ENCODE measurements at places on chromosomes 1 and 21.

- DNase-seq = peak; percentile 52
Measured at GRCh38 chr1:3174487-3175247, 105.7 kb downstream of the PRDM16 start.

DNA sequence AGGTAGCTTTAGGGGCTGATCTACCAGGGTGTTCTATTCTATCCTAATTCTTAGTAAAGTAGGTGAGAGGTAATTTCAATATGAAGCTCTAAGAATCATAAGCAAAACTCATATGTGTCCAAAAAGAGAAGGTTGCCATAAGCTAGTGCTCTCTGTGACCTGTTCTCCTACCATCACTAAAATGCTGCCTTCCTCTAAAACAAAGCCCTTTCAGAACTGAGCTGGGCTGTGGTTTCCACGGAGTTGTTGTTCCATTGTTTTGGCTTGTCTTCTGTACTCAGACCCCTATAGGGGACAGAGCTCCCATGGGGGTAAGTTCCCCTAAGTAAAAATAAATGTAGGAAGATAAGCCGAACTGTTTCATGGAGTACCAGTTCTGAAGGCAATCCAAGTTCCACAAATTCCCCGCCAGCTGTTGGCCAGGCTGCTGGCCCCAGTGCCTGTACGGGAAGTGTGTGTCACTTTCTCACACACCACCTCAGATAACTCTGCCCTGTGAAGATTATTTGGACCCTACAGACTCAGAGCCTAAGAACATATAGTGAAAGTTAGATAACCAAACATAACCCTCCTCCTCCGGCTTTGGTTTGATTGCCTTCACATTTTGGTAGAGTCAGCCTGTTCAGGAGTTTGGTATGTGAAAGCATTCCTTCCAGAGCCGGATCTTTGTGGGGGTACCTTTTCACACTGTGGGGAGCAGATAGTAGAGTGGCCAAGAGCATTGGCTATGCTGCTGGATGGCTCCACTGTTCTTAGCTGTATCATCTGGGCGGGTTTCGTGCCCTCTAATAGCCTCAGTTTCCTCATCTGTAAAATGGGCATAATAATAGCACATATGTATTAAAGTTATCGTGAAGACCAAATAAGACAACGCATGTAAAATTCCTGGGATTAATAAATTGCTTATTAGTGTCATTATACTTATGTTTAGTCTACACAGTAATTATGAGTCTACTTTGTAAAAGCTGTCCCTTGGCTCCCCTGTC is 10.8 kb downstream of the DPT start:
- DNase-seq = no peak

- DNase-seq = no peak
Measured at GRCh38 chr1:87778896-87779295, 450.2 kb downstream of the LMO4 start.

- DNase-seq = no peak
Measured at GRCh38 chr1:9904596-9904995, 5.5 kb downstream of the CTNNBIP1 start.

DNA sequence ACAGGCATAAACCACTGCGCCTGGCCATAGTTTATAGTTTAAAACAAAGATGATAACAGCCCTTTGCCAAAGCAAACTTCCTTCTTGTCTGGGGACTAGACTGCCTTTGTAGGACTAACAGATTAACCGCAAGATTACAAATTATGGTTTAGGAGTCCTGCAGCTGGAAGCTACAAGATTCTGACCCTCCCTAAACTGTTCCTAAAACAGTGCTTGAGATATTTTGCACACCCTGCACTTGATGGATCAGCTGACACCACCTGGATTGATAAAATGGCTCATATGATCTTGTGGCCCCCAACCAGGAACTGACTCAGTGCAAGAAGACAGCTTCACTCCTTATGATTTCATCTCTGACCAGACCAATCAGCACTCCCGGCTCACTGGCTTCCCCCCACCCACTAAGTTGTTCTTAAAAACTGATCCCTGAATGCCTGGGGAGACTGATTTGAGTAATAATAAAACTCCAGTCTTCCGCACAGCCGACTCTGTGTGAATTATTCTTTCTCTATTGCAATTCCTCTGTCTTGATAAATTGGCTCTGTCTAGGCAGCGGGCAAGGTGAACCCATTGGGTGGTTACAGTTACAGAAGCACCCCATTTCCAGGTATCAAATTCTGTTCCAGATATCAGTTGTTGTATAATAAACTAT is 13.8 kb upstream of the RNF11 start:
- no peak for DNase-seq

GRCh38 chr1:209048941-209049669 is 534.4 kb upstream of the CAMK1G start:
- no peak for DNase-seq

- DNase-seq = no peak
Measured at GRCh38 chr1:227781314-227781930, 34.1 kb upstream of the PRSS38 start.

GRCh38 chr1:8312235-8313218 is 5.4 kb upstream of the SLC45A1 start:
- DNase-seq = no peak

DNA sequence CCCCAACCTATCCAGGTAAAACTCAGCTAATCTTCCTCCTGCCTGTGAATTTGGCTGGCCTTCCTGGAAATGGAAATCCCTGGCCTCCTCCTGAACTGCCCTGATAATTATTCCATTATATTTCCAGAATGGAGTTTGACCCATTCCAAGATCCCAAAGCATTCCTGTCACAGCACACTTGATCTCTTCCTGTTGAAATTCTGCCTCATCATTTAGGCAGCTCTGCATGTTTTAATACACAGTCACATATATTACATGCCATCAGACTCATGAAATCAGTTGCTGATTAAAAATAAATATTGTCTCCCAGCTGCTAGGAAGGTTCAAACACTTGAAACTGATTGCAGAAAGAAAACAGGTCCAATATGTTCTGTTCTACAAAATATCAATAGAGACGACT is 148.2 kb upstream of the PALMD start:
- DNase-seq = no peak

- DNase-seq = no peak
Measured at GRCh38 chr1:180231506-180231921, 1.4 kb downstream of the LHX4 start.

DNA sequence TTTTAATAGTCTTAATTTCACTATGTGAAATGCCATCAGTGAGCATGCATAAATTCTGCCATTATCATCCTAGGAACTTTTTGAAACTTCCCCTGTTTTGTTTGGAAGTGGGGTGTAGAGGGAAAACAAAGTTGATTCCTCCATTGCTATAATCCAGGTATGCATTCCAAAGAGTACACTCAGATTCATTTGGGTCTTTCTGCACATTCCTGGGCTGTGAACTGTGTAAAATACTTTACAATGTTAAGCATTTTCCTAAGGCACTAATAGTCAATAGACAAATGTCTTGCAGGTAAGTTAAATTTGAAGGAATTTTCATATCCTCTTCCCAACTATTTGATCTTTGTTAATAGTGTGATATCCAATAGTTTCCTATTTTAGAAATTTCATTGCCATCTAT is 36.2 kb downstream of the SGIP1 start:
- no peak for DNase-seq

GRCh38 chr1:230979952-230980351 is 1.1 kb downstream of the ARV1 start:
- DNase-seq = no peak

GRCh38 chr1:160400223-160400645 is at the start of gene VANGL2:
Gene VANGL2 (plus strand): TSS chr1:160400564. CDS start chr1:160415838, 15,274 bp downstream.
- DNase-seq = peak; percentile 89

DNA sequence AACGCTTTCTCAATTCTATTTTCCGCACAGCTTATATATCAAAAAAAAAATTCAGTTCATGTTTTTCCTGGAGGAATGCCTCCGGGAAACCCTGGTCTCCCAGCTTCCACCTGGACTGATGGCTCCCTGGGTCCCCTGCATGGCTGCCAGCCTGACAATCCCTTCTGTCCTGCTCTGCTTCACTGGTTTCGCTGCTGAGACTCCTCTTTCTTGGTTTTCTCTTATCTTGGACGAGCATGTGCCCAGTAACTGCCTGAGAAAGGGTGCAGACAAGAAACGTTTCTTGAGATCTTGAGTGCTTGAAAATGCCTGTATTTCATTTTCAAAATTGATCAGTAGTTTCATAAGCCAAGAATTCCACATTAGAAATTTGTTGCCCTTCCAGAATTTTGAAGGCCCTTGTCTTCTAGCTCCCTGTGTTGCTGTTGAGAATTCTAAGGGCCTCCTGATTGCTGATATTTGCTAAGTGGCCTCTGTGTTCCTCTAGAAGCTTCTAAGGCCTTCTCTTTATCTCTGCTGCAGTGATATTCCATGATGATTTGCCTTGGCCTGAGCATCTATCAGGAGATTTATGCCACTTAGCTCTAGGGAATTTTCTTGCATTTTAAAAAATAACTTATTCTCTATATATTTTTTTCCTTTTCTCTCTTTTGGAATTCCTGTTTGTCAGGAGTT is 44.7 kb downstream of the ETS2 start:
- DNase-seq = no peak

GRCh38 chr1:203331224-203331623 is 19.7 kb downstream of the FMOD start:
- DNase-seq = no peak

- DNase-seq = no peak
Measured at GRCh38 chr1:99227056-99227897, 37.0 kb upstream of the PLPPR4 start.

DNA sequence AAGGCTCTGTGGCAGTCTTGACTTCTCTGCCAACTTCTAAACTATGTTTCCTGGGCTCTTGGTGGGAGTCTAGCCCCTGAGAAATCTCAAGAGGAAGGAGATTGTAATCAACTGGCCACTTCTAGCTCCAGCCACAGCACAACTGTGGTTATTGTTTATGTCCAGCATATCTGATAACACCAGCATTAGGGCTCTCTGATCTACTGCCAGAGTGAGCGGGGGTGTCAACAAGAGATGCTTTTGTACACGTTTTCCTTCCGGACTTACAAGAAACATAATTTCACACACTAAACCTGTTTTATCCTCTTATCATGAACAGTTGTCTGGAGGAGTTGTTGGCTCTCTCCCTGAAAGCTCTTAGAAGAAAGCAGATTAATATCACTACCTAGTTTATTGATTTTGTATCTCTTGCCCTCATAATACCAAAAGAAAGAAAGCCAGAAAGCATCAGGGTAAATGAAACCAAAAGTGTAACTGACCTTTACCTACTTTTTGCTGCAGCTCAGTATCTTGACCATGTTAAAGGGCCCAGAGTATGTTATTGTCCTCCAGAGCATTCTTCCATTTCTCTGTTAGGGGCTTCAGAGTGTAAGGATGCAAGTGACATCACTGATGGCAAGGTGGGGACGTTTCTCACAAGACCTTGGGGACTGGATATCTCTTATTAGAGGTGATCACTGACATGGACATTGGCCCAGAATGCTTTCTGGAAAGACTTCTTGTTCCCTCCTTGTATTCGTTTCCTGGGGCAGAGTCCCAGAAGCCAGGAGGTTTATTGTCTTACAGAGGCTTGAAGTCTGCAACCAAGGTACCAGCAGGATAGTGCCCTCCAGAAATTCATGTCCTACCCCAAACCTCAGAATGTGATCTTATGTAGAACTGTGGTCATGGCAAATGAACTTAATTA is 9.6 kb upstream of the SH2D1B start:
- DNase-seq = no peak

- no peak for DNase-seq
Measured at GRCh38 chr1:176626572-176627061, 163.6 kb downstream of the PAPPA2 start.

- no peak for DNase-seq
Measured at GRCh38 chr1:9909234-9910046, 629 bp downstream of the CTNNBIP1 start.

DNA sequence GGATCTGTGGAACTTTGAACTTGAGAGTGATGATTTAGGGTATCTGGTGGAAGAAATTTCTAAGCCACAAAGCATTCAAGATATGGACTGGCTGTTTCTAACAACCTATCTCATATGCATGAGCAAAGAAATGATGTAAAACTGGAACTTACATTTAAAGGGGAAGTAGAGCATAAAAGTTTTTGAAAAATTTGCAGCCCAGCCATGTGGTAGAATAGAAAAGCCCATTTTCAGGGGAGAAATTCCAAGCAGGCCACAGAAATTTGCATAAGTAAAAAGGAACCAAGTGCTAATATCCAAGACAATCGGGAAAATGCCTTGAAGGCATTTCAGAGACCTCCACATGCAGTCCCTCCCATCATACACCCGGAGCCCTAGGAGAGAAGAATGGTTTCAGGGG is 15.7 kb downstream of the RIIAD1 start:
- no peak for DNase-seq

- no peak for DNase-seq
Measured at GRCh38 chr21:33208534-33208933, 21.2 kb upstream of the IFNAR2 start.

DNA sequence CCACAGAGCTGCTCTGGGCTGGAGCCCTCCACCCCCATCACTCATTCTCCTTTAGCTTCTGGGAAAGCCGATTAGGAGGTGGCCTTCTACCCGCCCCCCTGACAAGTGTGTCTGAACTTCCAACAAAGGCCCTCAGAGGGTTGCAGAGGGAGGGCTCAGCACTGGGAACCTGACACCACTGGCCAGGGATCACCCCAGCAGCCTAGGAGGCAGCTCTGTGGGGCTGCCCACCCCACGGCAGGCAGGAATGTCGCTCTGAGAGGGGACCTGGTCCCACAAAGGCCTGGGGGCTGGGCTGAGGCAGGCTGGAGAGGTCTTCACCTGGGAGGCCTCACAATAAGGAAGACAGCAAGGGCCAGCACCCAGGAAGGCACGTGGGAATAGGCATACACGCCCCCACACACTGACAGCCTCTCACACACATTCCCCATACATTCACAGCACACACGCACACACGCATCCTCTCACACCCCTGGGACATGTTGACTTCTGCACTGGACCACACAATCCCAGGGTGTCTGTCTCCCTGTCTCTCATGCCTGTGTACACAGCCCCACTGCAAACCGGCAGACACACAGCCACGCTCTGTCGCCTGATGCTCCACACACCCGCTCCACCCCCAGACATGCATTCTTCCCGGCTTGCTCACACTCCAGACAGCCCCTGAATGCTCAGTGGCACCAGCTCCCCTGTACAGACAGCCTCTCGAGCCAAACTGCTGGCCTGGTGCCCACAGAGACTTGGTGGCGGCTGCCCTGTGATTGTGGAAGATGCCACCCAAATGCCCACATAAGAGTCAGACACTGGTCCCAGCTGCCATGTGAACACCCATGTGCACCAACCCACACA is 30.7 kb downstream of the DMBX1 start:
- no peak for DNase-seq

DNA sequence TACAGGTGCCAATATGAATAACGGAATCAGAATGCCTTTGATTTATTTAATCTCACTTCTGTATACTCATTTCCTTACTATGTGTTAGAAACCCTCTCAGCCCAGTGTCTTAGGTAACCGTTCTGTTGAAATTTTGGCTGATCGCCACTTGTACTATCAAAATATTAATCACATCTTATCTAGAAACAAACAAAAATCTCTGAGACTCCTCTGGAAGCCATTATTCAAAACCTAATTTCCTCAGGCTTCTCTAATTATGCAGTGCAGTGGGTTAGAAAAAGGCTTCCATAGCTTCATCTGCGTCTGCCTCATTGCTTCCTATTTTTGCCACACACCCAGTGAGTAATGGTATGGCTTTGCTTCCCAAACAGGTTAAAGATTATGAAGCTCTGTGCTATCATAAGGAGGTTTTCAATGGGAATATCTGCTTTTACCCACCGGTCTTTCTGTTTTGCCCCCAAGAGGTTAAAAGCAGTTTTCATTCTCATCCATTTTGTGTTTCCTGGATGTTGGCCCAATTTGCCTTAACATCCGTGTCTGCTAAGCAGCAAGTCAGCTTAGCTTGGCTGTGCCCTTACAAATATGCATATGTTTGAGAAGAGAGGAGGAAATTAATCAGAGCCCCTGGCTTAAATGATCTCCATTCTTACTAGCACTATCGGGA is 129.6 kb downstream of the RYR2 start:
- DNase-seq = peak; percentile 25

- DNase-seq = no peak
Measured at GRCh38 chr1:145980457-145980994, 15.9 kb downstream of the TXNIP start.
